ENCODE measurements at places on chromosomes 2 and 18.
A peak's percentile ranks its signal among the peaks of the same experiment; 100 is the strongest.

GRCh38 chr2:112706170-112706664 lies 14.6 kb upstream of the NT5DC4 start:
- peak; percentile 24 for DNase-seq

DNA sequence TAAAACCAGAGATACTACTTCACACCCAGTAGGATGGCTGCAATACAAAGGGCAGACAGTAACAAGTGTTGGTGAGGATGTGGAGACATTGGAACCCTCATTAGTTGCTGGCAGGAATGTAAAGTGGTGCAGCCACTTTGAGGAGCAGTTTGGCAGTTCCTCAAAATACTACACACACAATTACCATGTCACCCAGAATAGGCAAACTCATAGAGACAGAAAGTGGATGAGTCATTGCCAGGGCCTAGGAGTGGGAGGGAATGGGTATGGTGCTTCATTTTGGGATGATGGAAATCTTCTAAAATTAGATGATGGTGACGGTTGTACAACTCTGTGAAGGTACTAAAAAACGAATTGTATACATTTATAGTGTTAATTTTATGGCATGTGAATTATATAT lies 54.8 kb downstream of the ATP9B start:
- no peak for DNase-seq

DNA sequence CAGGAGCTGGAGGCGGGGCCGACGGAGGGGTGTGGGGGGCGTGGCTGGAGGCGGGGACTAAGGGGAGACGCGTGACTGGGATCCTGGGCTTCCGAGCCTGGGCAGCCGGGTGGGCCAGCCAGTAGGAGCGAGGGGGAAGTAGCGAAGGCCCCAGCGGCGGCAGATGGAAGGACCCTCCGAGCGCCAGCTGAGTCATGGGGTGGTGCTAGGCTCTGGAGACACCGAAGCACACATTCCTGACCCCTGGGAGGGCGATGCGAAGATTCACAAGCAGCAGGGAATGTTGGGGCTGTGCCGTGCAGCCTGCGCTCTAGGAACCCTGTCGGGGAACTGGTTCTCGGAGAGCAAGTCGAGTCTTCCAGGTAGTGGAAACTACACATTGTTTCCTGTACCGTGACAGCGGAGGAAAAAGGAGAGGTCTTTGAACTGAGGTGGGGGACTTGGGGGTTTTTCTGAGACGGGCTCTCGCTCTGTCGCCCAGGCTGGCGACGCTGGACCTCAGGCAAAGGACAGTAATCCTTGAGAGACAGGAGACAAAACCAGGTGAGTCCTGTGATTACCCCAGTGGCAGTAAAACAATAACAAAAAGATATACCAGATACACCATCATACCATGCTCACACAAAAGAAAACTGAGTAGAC lies 650 bp upstream of the AFG3L2 start:
- DNase-seq, result no peak

- no peak for DNase-seq
Measured at GRCh38 chr2:99365661-99366060, 28.5 kb downstream of the EIF5B start.

DNA sequence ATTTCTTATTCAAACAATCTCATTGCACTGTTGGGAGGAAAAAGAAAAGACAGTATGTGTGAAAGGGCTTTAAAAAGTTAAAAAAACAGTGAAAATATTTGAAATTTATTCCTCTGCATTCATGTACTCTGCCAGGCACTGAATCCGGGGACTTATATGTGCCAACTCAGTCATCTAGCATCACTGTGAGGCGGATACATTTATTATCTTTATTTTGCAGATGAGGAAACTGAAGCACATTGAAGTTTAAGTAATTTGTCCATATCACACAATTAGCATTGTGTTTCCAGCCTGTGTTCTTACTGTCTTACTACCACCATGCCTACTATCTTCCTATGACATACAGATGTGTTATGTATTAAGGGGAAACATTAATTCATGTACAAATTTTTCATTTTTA lies 1.8 kb downstream of the LCLAT1 start:
- no peak for DNase-seq

DNA sequence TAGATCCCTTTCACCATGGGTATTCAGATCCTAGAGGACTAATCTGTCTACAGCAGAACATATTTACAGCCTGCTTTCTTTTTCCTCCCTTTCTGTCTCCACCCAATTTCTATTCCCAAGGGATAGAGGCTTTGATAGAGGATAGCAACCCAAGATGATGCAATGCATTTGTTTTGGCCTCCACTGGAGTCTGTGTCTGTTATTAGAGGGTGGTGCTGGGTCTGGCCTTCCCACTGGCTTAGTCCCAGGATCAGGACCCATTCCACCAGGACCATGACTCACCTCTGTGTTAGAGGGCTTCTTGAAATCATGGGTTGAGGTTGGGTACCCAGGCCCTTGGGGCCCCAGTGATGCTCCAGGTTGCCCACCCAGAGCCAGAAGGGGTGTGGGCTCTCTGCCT lies 239.7 kb upstream of the TNP1 start:
- DNase-seq, result no peak

- no peak for DNase-seq
Measured at GRCh38 chr18:78566720-78567119, 412.9 kb upstream of the SALL3 start.

GRCh38 chr18:48228841-48229240 lies 180.3 kb downstream of the ZBTB7C start:
- no peak for DNase-seq

GRCh38 chr2:242034138-242034537 lies 164.6 kb downstream of the RTP5 start:
- no peak for DNase-seq

DNA sequence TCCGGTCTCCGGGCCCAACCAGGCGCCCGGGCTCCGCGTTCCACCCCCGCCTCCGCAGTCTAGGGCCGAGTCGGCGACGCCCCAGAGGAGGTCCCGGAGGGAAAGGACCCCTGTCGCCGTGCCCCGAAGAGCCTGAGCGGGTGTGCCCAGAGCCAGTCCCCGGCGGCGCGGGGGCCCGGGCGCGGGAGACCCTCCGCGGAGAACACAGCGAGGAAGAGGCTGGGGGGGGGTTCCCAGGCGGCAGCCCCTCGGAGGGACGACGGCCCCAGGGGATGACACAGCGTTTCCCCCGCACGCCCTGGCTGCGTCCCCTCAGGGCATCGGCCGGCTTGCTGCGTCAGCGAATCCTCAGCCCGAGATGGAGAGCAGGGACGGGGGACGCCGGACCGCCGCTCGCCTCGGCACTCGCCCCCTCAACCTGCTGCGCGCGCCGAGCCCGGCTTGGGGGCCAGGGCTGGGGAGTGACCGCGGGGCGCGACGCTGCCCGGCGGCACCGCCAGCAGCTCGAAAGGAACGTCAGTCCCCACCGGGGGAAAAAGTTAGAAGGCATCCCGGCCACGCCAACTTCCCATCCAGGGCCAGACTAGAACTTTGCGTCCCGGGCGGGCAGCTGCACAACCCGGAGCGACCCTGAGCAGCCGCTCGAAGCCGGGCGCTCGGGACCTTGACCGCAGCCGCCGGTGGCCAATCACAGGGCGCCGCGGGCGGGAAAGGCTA lies 711 bp downstream of the SFXN5 start:
- peak; percentile 35 for DNase-seq

GRCh38 chr2:108407864-108408729 lies 30.3 kb downstream of the SULT1C4 start:
- DNase-seq, result no peak

DNA sequence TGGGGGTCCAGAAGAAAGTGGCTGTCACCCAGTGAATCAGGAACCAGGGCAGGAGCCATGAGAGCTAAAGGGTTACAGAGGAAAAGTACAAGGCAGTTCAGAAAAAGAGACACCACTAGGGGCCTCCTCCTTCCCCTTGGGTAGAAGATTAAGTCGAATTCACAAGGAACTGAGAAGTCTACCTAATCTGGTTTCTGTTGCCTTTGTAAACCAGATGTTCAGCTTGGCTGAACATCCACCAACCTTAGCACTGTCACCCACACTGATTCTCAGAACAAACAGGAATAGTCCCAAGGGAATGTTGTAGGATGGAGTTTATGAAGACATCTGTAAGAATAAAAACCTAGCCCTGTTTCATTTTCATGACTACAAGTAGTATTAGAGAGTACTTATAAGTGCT lies 90.4 kb upstream of the NOSTRIN start:
- no peak for DNase-seq

- no peak for DNase-seq
Measured at GRCh38 chr2:37858400-37858711, 66.7 kb upstream of the RMDN2 start.

All from activated T-cell treated with anti-CD3 and anti-CD28 coated beads for 24 hours (primary cell).